Breast epithelium (tissue), 4 donors: ENCODE measurements at places on chromosomes 1 and 21.
A peak's percentile ranks its signal among the peaks of the same experiment; 100 is the strongest.

DNA sequence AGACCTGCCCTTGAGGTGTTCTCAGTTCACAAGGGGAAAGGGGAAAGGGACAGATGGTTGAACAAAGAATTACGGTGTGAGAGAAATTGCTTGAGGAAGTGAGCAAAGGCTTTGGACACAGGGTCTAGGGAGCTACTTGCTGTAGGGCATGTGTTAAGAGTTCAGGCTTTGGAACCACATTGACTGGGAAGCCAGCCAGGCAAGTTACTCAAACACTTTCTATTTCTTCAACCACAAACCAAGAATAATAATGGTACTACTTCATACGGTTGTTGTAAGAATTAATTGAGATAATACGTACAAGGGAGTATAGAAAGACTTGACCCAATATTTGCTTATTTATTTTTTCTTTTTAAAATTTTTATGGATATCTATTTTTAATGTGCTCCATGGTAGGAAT lies 26.6 kb downstream of the AK4 start:
- H3K4me1 ChIP-seq, result peaks cover 20% of the 10 kb centered on the region
- no peaks in the 10 kb centered on the region for H3K36me3 ChIP-seq
- no peak overlapping the region for H3K4me3 ChIP-seq
- peak overlapping the region; percentile 41 for H3K27ac ChIP-seq
- no peaks in the 10 kb centered on the region for H3K27me3 ChIP-seq

GRCh38 chr1:203099805-203100515 lies 14.1 kb upstream of the MYOG start:
- no peak for DNase-seq
- H3K4me3 ChIP-seq, result no peak overlapping the region
- H3K27ac ChIP-seq, result no peak overlapping the region
- no peaks in the 10 kb centered on the region for H3K27me3 ChIP-seq
- H3K4me1 ChIP-seq, result no peaks in the 10 kb centered on the region

GRCh38 chr1:29519788-29520110 lies 283.4 kb downstream of the PTPRU start:
- H3K36me3 ChIP-seq, result no peaks in the 10 kb centered on the region
- H3K27me3 ChIP-seq, result no peaks in the 10 kb centered on the region
- no peaks in the 10 kb centered on the region for H3K4me1 ChIP-seq
- no peak for DNase-seq

DNA sequence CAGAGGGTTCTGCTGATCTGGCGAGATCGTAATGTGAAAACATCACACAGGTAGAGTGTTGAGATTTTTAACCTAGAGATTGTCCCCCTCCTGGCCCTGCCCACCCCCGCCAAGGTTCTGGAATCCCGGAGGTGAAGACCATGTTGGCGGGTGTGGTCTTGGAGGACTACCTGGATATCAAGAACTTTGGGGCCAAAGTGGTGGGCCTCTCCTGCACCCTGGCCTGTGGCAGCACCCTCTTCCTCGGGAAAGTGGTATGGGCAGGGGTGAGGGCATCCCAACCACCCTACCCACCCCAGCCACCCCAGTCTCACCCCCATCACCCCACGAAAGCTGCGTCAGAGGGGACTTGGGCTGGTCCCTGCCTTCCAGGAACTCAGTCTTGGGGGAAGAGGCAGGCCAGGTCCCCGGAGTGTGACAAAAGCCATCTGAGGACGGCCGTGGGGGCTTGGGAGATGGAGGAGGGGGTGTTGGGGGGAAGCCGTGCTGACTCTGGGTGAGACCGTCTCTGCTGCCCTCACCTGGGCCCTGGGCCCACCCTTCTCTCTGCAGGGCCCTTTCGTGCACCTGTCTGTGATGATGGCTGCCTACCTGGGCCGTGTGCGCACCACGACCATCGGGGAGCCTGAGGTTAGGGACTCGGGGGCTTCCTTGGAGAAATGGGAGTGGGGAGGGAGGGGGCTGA lies 4.4 kb downstream of the CLCNKB start:
- no peaks in the 10 kb centered on the region for H3K27me3 ChIP-seq
- no peaks in the 10 kb centered on the region for H3K4me1 ChIP-seq
- no peak overlapping the region for H3K27ac ChIP-seq
- no peaks in the 10 kb centered on the region for H3K36me3 ChIP-seq
- DNase-seq, result no peak

- H3K4me1 ChIP-seq, result no peaks in the 10 kb centered on the region
- no peaks in the 10 kb centered on the region for H3K27me3 ChIP-seq
- peaks cover 5% of the 10 kb centered on the region for H3K36me3 ChIP-seq
- H3K27ac ChIP-seq, result no peak overlapping the region
- H3K4me3 ChIP-seq, result no peak overlapping the region
- no peak for DNase-seq
Measured at GRCh38 chr1:222736470-222736869, 532 bp upstream of the FAM177B start.

- H3K27ac ChIP-seq, result no peak overlapping the region
- no peak for DNase-seq
- no peaks in the 10 kb centered on the region for H3K27me3 ChIP-seq
- no peaks in the 10 kb centered on the region for H3K4me1 ChIP-seq
- H3K36me3 ChIP-seq, result no peaks in the 10 kb centered on the region
- H3K4me3 ChIP-seq, result no peak overlapping the region
Measured at GRCh38 chr1:230016159-230016558, 50.9 kb upstream of the GALNT2 start.

DNA sequence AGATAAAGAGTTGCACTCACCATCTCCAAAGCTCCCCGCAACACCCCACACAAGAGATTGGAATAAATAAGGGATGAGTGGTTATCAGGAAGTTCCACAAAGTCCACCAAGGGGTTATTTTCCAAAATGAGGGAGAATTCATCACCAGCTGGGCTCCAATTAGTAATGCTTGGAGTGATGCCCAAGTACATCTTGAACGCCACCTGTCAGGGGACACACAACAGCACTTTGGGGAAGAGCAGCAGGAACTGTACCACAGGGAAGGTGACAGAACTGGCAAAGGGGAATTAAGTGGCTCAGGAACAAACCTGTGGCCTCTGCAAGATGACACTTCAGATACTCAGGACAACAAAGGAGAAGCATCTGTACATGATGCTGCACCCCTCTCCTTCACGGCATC lies 11.5 kb downstream of the TRAPPC3 start:
- no peaks in the 10 kb centered on the region for H3K36me3 ChIP-seq
- peaks cover 7% of the 10 kb centered on the region for H3K4me1 ChIP-seq
- no peak overlapping the region for H3K27ac ChIP-seq
- no peak for DNase-seq
- H3K4me3 ChIP-seq, result no peak overlapping the region

GRCh38 chr1:32518976-32519375 lies 20.3 kb upstream of the ZBTB8A start:
- H3K4me1 ChIP-seq, result no peaks in the 10 kb centered on the region
- DNase-seq, result no peak
- H3K27me3 ChIP-seq, result no peaks in the 10 kb centered on the region
- no peak overlapping the region for H3K4me3 ChIP-seq
- no peak overlapping the region for H3K27ac ChIP-seq

DNA sequence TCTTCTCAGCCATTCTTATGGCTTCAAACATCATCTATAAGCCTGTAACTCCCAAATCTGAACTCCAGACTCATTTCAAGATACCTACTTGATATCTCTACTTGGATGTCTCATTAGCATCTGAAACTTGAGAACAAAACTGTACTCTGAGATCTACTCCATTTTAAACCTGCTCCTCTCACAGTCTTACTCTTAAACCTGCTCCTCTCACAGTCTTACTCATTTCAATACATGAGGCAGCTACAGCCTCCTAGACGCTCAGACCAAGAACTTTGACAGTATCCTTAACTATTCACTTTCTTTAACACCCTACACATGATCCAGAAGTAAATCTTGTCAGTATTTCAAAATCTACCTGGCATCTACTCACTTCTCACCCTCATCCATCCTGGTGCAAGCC lies 54.3 kb downstream of the NBPF6 start:
- H3K4me3 ChIP-seq, result no peak overlapping the region
- no peaks in the 10 kb centered on the region for H3K27me3 ChIP-seq
- H3K36me3 ChIP-seq, result no peaks in the 10 kb centered on the region

DNA sequence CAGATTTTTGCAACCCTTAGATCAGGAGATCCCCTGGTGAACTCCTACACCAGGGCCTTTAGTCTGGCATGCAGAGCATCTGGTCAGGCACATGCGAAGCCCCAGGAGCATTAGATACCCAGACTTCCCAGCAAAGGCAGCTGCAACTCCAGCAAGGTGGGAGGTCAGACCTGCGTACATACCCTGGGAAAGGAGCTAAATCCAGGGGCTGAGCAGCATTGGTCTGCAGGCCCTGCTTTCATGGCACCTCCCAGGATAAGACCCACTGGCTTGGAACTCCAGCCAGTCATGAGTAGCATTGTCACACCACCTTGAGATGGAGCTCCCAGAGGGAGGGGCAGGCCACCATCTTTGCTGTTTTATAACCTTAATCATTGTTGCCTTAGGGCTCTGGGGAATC lies 92.3 kb downstream of the KCNT2 start:
- H3K4me3 ChIP-seq, result no peak overlapping the region
- H3K27me3 ChIP-seq, result no peaks in the 10 kb centered on the region
- H3K4me1 ChIP-seq, result no peaks in the 10 kb centered on the region
- no peak overlapping the region for H3K27ac ChIP-seq
- no peak for DNase-seq
- no peaks in the 10 kb centered on the region for H3K36me3 ChIP-seq

DNA sequence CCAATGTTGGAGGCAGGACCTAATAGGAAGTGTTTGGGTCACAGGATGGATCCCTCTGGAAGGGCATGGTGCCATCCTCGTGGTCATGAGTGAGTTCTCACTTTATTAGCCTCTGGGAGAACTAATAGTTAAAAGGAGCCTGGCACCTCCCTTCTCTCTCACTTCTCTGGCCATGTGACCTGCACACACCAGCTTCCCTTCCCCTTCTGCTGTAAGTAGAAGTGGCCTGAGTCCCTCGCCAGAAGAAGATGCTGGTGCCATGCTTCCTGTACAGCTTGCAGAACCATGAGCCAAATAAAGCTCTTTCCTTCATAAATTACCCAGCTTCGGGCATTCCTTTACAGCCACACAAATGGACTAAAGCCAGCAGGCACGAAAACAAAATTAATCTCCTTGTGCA lies 23.6 kb downstream of the ACOT7 start:
- DNase-seq, result no peak
- no peak overlapping the region for H3K27ac ChIP-seq
- H3K4me3 ChIP-seq, result no peak overlapping the region
- no peaks in the 10 kb centered on the region for H3K4me1 ChIP-seq
- H3K36me3 ChIP-seq, result no peaks in the 10 kb centered on the region

DNA sequence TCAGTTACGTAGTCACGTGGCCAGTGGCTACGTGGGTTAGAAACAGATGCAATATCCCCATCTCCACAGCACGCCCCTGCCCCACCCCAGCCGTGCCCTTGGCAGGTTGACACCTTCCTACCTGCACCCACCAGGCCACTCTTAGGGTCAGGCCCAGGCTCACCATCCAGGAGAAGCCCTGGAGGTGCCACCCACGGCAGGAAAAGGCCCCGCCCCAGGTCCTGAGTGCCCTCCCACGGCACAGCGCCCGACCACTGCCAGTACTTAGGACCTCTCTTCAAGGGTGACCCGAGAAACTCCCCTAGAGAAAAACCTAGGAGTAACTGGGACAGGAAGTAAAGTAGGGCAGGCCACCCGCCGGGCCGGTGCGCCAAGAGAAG lies 1.5 kb downstream of the C1orf35 start:
- H3K27ac ChIP-seq, result peak overlapping the region; percentile 84
- H3K27me3 ChIP-seq, result no peaks in the 10 kb centered on the region
- peak overlapping the region; percentile 94 for H3K4me3 ChIP-seq
- peaks cover 4% of the 10 kb centered on the region for H3K36me3 ChIP-seq
- peaks cover 9% of the 10 kb centered on the region for H3K4me1 ChIP-seq
- DNase-seq, result no peak

DNA sequence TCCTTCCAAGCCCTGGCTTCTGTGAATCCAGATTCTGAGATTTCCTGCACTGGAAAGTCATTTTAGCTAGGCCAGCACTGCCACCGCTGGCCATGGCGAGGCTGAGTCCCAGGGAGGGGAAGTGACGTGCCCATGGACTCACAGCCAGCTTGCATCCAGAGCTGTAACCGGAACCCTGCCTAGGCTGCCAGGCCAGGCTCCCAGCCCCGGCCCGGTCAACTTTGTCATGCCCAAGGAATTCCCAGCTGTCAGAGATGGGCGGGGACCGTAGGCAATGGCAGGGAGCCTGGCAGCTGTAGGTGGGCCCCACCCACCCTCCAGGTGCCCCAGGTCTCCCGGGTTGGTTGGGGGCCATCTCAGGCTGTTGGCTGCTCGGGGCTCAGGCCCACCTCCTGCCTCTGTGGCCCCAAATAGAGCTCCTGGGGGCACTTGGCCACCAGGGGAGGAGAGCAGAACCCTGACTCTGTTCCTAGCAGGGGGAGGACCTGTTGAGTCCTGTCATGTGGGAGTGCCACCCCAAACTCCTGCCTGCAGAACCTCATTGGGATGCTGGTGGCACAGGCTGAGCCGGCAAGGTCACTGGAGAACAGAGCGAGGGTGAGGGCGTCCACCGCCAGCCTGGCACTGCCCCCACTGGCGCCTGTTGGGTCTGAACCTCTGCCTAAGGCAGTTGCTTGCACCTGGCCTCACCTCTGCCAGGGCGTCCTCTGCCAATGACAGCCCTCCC lies 57.8 kb downstream of the FOXO6 start:
- no peak overlapping the region for H3K4me3 ChIP-seq
- H3K4me1 ChIP-seq, result no peaks in the 10 kb centered on the region
- no peaks in the 10 kb centered on the region for H3K27me3 ChIP-seq
- peak overlapping the region; percentile 93 for H3K27ac ChIP-seq
- no peaks in the 10 kb centered on the region for H3K36me3 ChIP-seq

- no peaks in the 10 kb centered on the region for H3K4me1 ChIP-seq
- no peaks in the 10 kb centered on the region for H3K27me3 ChIP-seq
- H3K27ac ChIP-seq, result no peak overlapping the region
- no peak overlapping the region for H3K4me3 ChIP-seq
Measured at GRCh38 chr1:4935807-4936206, 281.4 kb downstream of the AJAP1 start.
